ENCODE measurements at places on chromosomes 3 and 15.

DNA sequence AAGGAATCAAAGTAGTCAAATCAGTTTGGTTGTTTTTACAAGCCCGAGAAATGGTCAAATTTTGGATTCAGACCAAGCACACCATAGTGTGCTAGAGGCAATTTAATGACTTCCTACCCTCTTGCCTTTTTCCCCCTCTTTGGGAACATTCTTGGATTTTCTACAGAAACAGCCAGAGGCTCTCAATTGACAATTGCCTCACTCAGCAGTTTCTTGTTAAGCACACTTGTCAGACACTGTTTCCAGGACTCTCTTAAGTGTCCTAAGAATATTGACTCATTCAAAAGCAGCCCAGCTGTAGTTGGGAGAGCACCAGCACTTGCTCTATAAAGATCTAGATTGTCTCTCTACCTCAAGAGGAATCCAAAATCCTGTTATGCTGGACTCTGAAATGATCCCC, 1.5 kb upstream of the SLC35G2 start:
- DNase-seq = no peak

DNA sequence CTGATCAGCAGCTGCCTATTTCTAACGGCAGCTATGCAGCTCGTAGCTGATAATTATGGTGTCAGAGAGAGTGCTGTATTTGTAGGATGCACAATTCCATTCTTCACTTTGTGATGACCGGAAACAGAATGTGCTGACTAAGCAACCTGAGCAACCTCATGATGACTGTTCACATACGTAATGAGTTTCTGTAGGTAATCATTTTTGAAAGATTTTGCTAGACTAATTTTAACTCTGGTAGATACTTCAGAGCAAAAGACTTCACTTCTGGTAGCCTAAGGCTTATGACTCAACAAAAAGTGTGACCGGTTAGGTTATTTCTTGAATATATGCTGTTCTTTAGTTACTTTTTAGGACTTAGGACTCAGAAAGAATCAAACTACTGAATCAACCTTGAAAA, 567.7 kb downstream of the NAALADL2 start:
- no peak for DNase-seq

DNA sequence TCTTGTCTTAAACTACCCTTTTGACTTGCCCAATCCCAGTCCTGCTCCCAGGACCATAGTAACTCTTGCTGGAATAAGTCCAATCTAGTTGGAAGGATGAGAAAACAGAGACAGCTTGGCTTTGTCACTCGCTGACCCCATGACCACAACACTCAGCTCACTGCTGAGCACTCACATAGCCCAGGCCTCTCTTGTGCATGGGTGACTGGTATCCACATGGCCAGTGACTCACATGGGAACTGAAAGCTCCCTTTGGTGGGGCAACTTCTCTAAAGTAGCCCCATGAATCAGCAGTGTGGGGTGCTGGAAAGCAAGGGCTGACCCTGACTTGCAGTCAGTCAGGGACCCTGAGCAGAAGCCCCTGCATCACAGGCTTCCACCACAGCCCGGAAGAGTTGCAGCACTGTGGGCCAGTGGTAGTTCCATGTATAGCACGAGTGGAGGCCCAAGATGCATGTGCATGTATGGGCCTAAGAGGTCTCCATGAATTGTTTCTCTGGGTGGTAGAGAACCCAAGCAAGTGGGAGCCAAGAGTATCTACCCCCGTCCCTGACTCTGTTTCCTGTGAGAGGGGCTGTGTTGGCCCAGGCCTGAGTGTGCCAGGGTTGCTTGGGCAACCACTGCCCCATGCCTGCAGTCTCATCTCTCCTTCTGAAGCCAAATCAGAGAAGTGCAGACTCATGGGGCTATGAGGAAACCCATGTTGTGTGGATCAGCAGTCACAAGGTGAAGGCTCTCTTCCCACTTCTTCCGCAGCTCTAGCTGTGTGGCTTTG, 62.1 kb upstream of the XCR1 start:
- no peak for DNase-seq

- DNase-seq = no peak
These were observed 812 bp downstream of the P4HTM start for GRCh38 chr3:48990636-48991469.

DNA sequence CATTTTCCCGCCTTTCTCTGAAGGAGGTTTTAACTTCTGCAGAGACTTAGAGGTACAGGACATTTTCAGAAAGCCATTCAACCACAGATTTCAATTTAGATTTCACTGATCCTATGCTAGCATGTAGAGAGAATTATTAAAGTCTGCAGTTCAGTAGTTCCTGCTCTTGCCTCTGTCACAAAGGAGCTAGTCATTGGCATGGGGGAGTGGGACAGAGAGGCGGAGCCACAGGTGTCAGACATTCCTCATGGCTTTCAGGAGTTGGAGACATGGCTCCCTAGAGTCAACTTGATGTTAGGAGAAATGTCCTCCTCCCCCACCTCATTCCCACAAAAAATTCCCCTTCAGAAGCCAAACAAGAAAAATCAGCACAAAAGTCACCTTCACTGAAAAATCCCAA, 66.0 kb upstream of the SIAH2 start:
- no peak for DNase-seq

- no peak for DNase-seq
These were observed 173.6 kb downstream of the P3H2 start for GRCh38 chr3:189947068-189947467.

DNA sequence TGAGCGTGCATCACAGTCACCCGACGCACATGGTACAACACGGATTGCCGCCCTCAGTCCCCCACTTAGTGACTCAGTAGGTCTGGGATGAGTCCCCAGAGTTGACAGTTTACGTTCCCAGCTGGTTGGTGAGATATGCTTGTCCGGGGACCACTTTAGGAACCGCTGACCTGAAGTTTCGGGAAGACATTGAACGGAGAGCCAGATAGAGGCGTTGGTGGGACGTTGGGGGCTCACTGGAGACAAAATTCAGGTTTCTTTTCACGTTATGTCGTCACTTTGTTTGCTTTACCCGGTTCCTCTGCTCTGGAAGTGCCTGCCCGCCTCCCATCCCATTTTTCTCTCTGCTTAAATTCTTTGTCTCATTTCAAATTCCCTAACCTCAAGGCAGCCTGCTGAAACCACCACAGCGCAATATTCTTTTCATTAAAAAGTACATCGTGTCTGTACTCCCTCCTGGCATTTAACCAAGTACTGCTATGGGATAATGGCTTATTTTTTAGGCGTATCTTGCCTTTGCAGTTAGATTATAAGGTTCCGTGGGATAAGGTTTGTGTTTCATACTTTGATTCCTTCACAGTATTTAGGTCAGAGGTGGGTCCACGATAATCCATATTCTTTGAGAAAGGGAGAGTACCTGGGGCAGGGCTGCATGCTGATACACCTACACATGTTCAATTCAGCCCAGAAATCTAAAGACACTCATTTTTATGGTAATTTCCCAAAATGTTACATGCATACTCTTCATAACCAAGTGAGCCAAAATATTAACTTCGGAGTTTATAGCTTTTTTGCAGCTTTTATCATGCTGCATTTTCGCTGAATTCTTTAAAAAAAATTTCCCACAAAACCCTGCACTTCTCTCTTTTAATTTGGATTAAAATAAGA, 921 bp downstream of the LMLN start:
- peak; percentile 31 for DNase-seq

DNA sequence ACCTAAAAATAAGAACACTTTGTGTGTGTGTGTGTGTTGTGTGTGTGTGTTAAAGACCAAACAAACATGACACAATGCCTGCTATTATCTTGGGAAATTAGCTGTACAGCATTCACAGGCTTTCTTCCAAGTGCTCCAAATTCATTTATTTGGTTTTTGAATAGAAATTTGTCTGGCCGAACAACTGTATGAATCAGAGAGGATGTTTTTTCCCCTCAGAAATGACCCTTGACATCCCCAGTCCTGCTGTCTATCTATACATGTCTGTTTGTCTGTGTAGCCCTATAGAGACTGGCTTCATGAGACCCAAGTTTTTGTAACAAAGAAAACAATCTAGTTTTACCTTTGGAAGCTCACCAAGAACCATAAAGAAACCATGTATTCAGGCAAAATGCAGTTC, 549.8 kb downstream of the NSUN3 start:
- DNase-seq = no peak

- DNase-seq = no peak
These were observed 19.9 kb upstream of the UBE2E1 start for GRCh38 chr3:23785882-23786281.

GRCh38 chr3:25372167-25372566, 55.9 kb upstream of the RARB start:
- DNase-seq = no peak

DNA sequence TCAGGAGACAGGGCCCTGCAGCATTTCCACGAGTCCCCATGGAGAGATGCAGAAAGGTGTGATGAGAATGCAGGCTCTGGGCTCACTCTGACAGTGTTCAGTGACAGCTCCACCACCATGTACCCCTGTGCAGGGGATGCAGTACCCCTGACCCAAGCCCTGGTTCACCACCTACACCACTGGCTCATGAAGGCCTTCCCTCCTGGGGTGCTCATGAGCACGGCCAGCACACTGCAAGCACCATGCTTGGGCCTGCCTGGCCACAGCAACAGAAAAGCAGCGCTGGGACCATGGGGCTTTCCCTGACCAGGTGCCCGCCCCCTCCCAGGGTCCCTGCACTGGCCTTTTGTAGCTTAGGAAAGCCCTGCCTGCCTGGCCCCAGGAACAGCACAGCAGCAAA, 6.2 kb downstream of the CXCR6 start:
- no peak for DNase-seq

DNA sequence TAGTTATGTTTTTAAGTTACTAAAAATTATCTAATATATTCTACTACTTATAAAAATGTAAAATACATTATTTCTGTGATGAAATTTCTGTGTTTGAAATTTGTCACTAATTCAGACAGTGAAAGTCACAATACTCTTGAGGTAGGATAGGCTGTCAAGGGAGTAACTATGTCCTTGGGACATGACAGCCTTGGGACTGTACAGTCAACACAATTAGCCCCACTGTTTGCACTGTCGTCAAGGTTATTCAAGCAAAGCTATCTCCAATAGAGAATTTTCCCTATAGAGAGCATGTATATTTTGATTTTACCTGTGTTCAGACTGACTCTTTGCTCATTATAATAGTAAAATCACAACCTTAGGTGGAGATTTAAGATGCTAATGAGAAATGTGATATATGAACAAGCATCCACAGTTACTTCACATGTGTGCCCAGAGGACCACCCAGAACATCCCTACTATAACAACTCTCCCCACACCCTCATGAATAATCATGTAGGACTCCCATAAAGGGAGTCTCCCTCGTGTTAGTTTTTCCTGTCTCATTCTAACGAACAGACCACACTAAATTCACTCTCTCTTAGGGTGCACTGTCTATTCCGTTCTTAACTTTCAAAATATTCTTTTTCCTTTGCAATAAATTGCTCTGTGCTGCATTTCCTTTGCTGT, 1476.3 kb upstream of the CADM2 start:
- no peak for DNase-seq

DNA sequence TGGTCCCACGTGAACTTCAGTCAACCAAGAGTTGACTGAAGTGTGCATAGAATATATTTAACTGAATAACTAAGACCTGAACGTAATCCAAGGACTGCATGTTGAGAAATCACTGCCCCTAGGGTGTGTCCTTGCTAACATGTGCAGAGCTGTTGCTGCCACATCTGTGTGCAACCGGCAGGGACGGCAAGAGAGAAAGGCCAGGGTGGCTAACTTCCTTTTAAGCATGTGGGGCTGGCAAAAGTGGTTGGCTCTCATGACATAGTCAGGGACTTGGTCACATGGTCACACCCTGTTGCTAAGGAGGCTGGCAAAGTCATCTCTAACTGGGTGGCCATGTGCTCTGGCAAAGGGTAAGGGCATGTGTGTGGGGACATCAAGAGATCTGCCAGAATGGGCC, 52.4 kb downstream of the GASK1A start:
- no peak for DNase-seq

GRCh38 chr3:148998715-148999423, 7.5 kb downstream of the GYG1 start:
- no peak for DNase-seq

DNA sequence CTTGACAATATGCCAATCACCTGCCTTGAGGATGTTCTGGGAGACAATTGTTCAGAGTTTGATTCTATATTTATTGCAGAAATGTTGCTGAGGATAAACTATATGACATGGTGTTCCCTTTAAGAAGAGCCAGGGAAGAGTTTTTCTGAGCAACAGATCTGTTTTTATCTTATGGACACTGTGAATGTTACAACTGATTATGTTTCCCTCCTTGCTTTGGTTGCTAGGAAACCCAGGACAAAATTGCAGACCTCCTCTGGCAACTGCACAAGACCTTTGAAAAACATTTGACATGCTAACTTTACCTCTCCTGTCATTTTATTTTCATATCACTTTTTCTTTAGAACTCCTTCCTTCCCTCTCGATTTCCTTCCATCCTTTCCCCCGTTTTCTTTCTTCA, 8.2 kb upstream of the TM6SF1 start:
- DNase-seq = no peak

- DNase-seq = no peak
These were observed 97.1 kb upstream of the TNFAIP8L3 start for GRCh38 chr15:51191766-51192165.
